ENCODE measurements at places on chromosomes 16 and 17.

DNA sequence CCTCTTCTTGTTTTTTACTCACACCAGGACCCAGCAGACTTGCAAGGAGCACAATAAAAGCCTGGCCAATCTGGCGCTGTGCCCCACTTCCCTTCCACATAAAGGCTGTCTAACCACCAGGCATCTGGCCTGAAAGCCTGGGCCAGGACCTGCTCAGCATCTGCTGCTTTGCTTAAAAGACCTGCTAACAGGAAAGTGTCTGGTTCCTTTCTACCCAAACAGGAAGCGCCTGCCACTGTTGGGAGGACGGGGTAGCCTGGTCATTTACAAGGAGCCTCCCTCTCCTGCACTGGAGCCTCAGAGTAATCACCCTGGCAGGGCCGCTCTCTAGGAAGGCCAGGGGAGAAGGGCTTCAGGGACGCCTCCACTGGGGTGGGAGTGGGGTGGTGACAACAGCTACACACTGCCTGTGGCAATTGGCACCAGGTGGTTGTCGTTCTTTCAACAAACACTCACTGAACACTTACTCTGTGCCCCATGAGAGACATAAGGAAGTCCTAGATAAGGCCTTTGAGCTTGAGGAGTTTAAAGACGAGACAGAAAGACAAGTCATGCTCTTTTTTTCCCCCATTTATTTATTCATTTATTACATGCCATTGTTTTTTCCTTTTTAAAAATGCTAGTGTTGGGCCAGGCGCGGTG is 6.3 kb upstream of the MMP28 start:
- no peak for DNase-seq

DNA sequence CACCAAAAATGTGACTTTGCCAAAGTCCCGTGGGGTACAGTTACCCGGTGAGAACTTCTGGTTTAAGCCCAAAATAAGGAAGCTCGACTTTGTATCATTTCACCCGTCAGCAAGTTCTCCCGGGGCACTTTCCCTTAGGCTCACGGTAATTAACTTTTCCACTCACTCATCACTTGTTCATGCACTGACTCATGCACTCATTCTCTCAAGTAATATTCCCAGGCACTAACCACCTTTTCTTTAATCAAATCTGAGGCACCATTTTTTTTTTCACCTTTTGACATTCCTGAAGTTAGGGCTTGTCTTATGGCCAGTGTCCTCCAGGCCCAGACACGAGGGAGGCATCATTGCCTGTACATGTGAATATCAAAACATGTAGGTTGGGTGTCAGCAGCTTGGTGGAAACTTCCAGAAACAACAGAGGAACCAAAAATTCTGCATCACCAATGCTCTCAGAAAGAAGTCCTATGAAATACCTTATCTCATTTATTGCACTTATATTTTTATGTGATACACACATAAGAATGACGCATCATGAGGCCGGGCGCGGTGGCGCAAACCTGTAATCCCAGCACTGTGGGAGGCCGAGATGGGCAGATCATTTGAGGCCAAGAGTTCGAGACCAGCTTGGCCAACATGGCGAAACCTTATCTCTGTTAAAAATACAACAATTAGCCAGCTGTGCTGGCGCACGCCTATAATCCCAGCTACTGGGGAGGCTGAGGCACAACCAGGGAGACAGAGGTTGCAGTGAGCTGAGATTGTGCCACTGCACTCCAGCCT is 36.1 kb upstream of the ATP2C2 start:
- DNase-seq: no peak

DNA sequence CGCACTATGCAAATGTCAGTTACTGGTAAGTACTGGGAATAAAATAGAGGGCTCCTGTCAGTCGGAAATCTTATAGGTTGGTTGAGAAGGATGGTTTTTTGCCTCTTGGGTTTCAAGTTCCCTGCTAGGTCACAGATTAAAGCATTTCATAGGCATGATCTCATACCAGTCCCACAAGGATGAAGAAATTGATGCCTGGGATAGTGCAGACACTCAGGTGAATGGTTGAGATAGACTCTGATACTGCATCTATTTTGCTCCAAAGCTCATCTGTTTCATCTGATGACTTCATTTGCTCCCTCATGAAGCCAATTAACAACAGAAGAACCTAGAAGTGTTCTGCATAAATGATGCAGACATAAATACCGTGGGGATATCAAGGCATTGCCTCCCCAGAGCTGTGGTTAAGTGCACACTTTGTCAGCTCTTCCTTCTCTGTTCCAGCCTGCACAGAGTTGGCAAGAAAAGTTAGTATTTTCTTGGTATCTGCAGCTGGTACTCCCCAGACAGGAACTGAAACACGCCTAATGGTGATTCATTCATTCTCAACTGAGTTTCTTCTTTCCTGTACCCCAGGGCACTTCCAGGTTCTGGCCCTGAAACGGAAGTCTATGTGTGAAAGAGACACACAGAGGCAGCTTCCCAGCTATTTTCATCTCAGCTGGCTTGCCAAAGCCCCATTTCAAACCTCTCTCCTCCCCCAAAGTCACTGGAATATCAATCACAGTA is 418.3 kb upstream of the SALL1 start:
- no peak for DNase-seq

- no peak for DNase-seq
Observed at GRCh38 chr17:10870336-10871050, 32.6 kb upstream of the PIRT start.

DNA sequence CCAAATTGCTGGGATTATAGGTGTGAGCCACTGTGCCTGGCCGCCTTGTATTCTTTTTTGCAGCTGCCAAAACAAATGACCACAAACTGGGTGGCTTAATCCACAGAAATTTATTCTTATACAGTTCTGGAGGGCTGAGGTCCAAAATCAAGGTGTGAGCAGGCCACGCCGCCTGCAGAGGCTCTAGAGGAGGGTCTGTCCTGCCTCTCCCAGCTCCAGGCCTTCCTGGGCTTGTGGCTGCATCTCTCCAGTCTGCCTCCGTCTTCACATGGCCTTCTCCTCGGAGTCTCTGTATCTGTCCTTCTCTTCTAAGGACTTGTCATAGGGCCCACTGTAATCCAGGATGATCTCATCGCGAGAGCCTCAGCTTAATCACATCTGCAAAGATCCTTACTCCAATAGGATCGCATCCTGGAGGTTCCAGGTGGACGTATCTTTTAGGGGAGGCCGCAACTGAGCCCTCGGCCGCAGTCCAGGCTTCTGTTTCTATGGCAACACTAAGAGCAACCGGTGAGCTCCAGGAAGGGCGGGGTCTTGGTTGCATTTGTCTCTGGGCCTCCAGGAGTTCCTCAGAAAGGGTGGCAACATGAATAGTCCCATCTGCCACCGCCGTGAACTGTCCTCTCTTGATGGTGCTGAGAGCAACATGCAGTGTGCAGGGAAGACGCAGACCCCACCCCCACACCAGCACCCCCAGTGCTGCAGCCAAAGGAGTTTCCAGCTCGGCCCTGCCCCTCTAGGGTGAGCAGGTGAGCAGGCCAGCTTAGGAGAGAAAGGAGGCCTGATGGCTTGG is 29.5 kb upstream of the CREBBP start:
- DNase-seq: no peak
